ENCODE measurements at places on chromosomes 7 and 10. TPM values are rescaled to one million over a fixed set of nuclear protein-coding genes. Genes with fewer than 3 reads are reported as not detected.

Gene PDSS1
- 27.5 TPM for total RNA-seq

Gene FOXP2
- total RNA-seq: 0.12 TPM

Gene NUP205
- 71.2 TPM for total RNA-seq

Gene ZNF804B
- total RNA-seq: not detected

Gene ODAD2
- total RNA-seq: 53.3 TPM

Gene GHITM
- 445 TPM for total RNA-seq

Gene ITIH5
- total RNA-seq: 0.09 TPM

Gene ELAPOR2
- 1.2 TPM for total RNA-seq

Gene BLNK
- total RNA-seq: not detected

Gene GNG11
- 27.9 TPM for total RNA-seq

Gene CHRM2
- total RNA-seq: not detected

Gene MRLN
- total RNA-seq: not detected

Gene TMEM176B
- not detected for total RNA-seq

Gene C10orf62
- 0.38 TPM for total RNA-seq

Gene LEP
- total RNA-seq: not detected

Gene CALHM3
- total RNA-seq: 4.8 TPM

Gene CDC123
- 332 TPM for total RNA-seq

Gene PTN
- 11.9 TPM for total RNA-seq

Gene COL1A2
- total RNA-seq: 144 TPM

Gene ORAI2
- 67.6 TPM for total RNA-seq

Gene CACNA2D1
- total RNA-seq: not detected

Gene OTUD1
- total RNA-seq: 4.7 TPM

Gene HTR5A
- total RNA-seq: not detected

Gene SEMA4G
- total RNA-seq: not detected

Gene FGF8
- not detected for total RNA-seq

Gene CPEB3
- 0.69 TPM for total RNA-seq

Gene ITPRID1
- not detected for total RNA-seq

Gene ADO
- total RNA-seq: 28.5 TPM

Gene VWA2
- total RNA-seq: not detected

Gene KAZALD1
- 19.3 TPM for total RNA-seq

Gene CPA4
- 495 TPM for total RNA-seq

Gene ENO4
- 0.22 TPM for total RNA-seq

Gene MMD2
- not detected for total RNA-seq

Gene PDK4
- 0.07 TPM for total RNA-seq

Gene DRGX
- total RNA-seq: not detected

Gene GNGT1
- total RNA-seq: 0.24 TPM

Gene AKR1C2
- total RNA-seq: 50.4 TPM

Gene HTRA1
- 22.1 TPM for total RNA-seq

Gene CHCHD1
- total RNA-seq: 77.6 TPM

Gene GNAT3
- total RNA-seq: not detected

Gene UNCX
- total RNA-seq: not detected

Gene CPA5
- 1.0 TPM for total RNA-seq

Gene SHH
- total RNA-seq: 0.03 TPM

Gene PHYHIPL
- total RNA-seq: not detected
